ENCODE measurements at places on chromosomes 3 and 15.
A peak's percentile ranks its signal among the peaks of the same experiment; 100 is the strongest.

DNA sequence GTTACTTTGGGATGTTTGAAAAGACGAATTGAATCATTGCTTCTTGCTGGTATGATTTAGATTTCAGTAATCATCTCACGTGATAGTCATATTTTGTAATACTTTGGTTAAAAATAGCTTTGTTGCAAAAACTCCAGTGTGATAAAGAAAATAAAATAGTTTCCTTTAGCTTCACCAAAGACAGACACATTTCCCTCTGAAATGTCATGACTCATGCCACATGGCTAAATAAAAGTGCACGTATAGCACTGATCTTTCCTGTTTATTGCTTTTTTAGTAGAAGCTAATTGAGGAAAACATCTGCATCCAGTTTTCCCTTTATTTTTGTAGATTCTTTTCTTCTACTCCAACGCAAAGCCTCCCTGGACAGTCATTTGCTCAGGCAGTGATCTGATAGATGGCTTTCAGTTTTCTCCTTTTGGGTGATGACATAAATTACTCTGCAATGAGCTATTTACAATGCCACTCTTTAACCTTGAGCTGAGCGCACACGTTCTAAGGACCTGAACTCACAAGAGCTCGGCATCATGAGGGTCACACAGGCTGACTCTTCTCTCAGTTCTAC is 84.9 kb downstream of the ARNT2 start:
- no peaks in the 10 kb centered on the region for H3K36me3 ChIP-seq
- peaks cover 3% of the 10 kb centered on the region for H3K4me1 ChIP-seq
- DNase-seq = no peak
- no peak overlapping the region for H3K4me3 ChIP-seq
- no peak overlapping the region for H3K27ac ChIP-seq
- H3K27me3 ChIP-seq = peaks cover 5% of the 10 kb centered on the region

- H3K27ac ChIP-seq = no peak overlapping the region
- H3K4me1 ChIP-seq = no peaks in the 10 kb centered on the region
- no peak overlapping the region for H3K4me3 ChIP-seq
- no peak for DNase-seq
Measured at GRCh38 chr3:169846458-169847193, 23.1 kb downstream of the LRRC31 start.

DNA sequence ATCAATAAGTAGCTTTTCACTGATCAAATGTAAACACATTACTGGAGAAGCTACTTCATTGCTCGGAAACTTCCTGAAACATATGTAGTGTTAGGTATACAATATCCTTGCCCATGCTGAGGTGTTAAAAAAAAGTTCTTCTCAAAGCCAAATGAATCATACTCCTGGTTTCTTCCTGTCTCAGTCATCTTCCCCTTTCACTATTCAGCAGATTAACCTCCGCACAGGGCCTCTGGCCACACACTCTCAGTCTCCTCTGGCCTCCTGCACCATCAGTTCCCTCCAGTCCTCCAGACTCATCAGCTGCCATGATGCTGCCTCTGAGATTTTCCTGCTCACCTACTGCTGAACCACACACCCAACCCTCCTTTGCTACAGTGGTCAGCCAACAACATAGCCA is 70.5 kb upstream of the BOC start:
- H3K4me3 ChIP-seq = no peak overlapping the region
- H3K36me3 ChIP-seq = no peaks in the 10 kb centered on the region
- no peak overlapping the region for H3K27ac ChIP-seq
- peaks cover 4% of the 10 kb centered on the region for H3K27me3 ChIP-seq

DNA sequence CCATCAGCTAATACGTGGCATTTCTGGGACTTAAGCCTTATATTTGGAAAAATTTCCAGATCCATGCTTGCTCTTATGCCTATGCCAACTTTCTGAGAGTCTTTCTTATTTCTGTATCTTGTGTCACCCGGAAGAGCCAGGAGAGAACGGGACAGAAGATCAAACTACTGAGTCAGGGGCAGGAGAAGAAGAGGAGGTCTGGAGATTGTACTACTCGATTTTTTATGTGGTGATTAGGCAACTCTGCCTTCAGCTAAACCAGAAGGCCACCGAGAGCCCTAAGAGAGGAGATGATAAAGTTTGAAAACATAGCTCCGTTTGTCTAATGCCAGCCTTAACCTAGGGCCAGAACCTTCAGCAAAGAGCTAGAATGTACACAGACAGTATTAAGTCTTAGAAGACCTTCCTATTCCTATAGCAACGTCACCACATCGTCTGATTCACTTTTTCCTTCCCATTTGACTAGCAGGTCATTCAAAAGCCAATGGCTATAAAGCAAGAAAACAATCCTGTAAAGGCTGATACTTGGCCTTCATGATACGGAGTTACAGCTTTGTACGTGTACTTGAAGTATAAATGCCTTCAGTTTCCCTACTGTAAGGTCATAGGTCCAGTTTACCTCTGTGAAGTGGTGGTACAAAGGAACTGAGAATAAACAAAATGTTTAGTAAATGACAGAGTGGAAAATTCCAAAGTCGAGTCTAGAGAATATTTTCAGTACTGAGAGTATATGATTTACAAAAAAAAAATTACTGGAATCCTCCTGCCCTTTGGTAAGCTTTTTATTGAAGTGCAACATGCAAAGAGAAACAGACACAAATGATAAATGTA is 96.1 kb upstream of the ICE2 start:
- DNase-seq = no peak
- H3K27me3 ChIP-seq = no peaks in the 10 kb centered on the region
- H3K27ac ChIP-seq = peak overlapping the region; percentile 64
- H3K4me3 ChIP-seq = no peak overlapping the region

DNA sequence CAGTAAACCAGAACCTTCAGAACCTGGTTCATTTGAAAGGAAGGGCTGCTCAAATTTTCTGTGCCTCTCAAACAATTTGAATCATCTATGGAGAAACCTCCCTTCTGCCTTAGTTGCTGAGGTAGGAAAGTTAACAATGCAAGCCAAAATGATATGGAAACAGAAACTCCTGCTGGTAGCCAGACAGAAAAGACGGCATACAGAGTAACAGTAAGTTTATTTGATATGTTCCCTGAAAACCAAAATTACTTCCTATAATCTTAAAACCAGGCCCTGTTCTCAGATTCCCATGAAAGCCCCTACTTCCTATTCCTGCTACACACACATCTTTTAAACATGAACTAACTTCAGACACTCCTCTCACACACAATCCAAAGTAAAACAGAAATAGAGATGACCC is 86.2 kb downstream of the TBC1D5 start:
- H3K36me3 ChIP-seq = no peaks in the 10 kb centered on the region
- no peak overlapping the region for H3K27ac ChIP-seq
- peaks cover 4% of the 10 kb centered on the region for H3K4me1 ChIP-seq
- no peaks in the 10 kb centered on the region for H3K27me3 ChIP-seq
- DNase-seq = no peak

DNA sequence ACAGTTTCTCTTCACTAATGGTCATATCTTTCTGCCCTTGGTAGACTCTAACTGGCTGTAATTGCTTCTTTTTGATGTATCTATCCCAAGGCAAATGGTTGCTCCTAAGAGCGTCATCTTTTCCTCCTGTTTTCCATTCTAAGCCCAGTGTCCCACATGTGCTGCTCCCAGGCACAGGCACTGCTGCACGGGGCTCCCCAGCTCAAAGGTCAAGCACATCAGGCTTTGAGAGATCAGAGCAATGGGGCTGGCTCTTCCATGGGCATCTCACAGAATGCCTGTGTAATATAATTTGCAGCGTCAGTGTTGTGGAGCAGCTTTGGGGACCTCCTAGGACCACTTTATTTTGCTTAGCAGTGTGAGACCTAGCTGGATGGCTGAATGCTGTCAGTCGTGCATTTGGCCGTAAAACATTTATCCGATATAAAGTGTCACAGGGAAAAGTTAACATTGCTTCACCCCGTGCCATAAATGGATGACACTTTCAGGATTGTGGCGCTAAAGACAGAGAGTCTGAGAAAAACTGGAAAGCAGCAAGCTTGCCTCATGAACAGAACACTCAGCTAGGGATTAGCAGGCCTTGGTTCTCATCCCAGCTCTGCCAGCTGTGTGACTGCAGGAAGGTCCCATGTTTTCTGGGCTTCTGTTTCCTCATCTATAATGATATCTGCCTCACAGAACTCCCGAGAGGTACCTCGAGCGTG is 277.5 kb upstream of the TBL1XR1 start:
- no peaks in the 10 kb centered on the region for H3K27me3 ChIP-seq
- no peak for DNase-seq
- H3K27ac ChIP-seq = no peak overlapping the region
- no peak overlapping the region for H3K4me3 ChIP-seq
- H3K4me1 ChIP-seq = no peaks in the 10 kb centered on the region
- H3K36me3 ChIP-seq = no peaks in the 10 kb centered on the region

GRCh38 chr3:88779482-88779881 is 327.9 kb upstream of the EPHA3 start:
- H3K4me3 ChIP-seq = no peak overlapping the region
- no peaks in the 10 kb centered on the region for H3K4me1 ChIP-seq
- H3K27ac ChIP-seq = no peak overlapping the region
- DNase-seq = no peak
- H3K27me3 ChIP-seq = no peaks in the 10 kb centered on the region

- no peaks in the 10 kb centered on the region for H3K36me3 ChIP-seq
- DNase-seq = no peak
- no peak overlapping the region for H3K4me3 ChIP-seq
Measured at GRCh38 chr3:97721446-97721845, 43.1 kb upstream of the ARL6 start.

- peaks cover 2% of the 10 kb centered on the region for H3K27me3 ChIP-seq
- no peak overlapping the region for H3K4me3 ChIP-seq
- no peaks in the 10 kb centered on the region for H3K36me3 ChIP-seq
- no peak overlapping the region for H3K27ac ChIP-seq
- no peaks in the 10 kb centered on the region for H3K4me1 ChIP-seq
Measured at GRCh38 chr3:31785286-31785685, 195.8 kb downstream of the OSBPL10 start.

- no peak overlapping the region for H3K27ac ChIP-seq
- no peak overlapping the region for H3K4me3 ChIP-seq
- no peaks in the 10 kb centered on the region for H3K4me1 ChIP-seq
- no peak for DNase-seq
Measured at GRCh38 chr3:4065085-4065484, 238.1 kb upstream of the SETMAR start.

DNA sequence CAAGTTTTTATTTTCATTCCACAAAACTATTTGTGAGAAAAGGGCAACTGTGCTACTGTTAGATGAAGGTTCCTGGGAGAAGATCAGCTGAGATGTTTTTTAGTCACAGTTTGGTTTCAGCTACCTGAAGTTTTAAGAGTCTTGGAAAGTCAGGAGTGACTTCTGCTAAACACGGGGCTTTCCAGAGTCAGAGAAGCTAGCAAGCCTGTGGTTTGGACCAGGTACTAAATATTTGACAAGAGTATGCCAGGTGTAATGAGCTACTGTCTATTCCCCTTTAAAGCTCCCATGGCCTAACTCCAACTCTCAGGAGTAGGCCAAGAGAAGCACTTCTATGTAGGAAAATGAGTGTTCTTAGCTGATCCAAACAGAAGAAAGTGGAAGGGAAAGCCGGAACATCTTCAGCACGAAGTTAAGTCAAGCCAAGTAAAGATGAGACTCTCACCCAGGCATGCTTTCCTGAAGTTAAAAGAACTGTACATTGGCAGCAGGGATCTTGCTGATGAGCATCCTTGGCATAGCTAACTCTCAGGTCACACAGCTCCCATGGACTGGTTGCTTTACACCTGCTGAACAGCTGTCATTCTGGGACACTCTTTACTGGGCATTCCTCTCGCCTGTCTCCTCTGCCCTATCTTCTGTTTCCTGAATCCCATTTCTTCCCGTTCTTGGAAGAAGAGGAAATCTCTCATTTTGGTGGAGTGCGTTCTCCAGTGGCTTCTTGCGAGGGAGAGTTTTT is 22.5 kb downstream of the TM4SF18 start:
- no peak overlapping the region for H3K4me3 ChIP-seq
- DNase-seq = no peak
- peaks cover 26% of the 10 kb centered on the region for H3K27me3 ChIP-seq
- H3K36me3 ChIP-seq = no peaks in the 10 kb centered on the region
- H3K4me1 ChIP-seq = no peaks in the 10 kb centered on the region
- H3K27ac ChIP-seq = no peak overlapping the region

DNA sequence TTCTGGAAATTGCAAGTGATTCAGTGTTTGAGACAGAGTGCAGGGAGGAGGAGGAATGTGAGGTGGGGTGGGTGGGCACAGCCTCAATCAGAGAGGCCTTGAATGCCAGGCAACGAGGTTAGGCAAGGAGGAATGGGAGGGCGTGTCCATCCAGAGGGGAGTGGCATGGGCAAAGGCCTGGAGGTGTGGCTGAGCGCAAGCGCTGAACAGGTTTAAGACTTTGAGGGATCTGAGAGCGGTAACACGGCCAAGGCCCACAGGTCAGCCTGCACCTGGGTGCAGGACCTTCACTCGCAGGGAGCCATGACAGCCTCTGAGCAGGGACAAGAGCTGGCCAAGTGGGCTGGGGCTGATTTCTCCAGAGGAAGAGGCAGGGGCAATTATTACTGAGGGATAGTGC is 125.9 kb downstream of the TPRA1 start:
- no peak overlapping the region for H3K27ac ChIP-seq
- no peaks in the 10 kb centered on the region for H3K4me1 ChIP-seq
- no peak overlapping the region for H3K4me3 ChIP-seq
- peaks cover 1% of the 10 kb centered on the region for H3K27me3 ChIP-seq
- H3K36me3 ChIP-seq = no peaks in the 10 kb centered on the region

- H3K27me3 ChIP-seq = no peaks in the 10 kb centered on the region
- H3K36me3 ChIP-seq = peaks cover 71% of the 10 kb centered on the region
- H3K4me1 ChIP-seq = peaks cover 57% of the 10 kb centered on the region
- peak overlapping the region; percentile 92 for H3K4me3 ChIP-seq
- DNase-seq = no peak
Measured at GRCh38 chr15:74786551-74787165, 4.8 kb downstream of the CSK start.

DNA sequence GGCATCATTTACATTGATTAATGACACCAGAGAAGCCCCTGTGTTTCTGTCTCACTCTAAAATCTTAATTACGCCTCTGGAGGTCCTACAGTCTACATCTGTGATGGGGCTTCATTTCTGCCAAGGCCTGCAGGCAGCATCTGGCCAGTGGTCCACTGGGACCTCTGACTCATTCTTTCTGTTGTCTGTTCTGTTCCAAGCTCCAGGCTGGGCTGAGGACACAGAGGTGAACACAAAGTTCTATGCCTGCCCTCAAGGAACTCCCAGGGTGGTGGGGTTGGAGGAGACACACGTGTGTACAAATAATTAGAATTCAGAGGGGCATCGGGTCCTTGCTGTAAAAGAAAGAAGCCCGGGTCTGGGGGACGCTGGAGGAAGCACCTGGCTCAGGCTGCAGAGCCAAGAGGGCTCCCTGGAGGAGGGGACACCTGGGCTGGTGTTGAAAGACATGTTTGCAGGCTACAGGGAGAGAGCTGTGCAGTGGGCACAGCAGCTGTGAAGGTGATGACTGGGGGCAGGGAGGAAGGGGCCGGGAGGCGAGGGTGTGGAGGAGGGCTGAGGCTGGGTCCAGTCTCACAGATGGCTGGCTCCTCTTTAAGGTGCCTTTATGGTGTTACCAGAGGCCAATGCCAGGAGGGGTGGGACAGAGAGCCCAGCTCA is 103.3 kb upstream of the PRR23E start:
- no peaks in the 10 kb centered on the region for H3K36me3 ChIP-seq
- no peaks in the 10 kb centered on the region for H3K4me1 ChIP-seq
- no peaks in the 10 kb centered on the region for H3K27me3 ChIP-seq
